ENCODE measurements at places on chromosomes 4 and X.

DNA sequence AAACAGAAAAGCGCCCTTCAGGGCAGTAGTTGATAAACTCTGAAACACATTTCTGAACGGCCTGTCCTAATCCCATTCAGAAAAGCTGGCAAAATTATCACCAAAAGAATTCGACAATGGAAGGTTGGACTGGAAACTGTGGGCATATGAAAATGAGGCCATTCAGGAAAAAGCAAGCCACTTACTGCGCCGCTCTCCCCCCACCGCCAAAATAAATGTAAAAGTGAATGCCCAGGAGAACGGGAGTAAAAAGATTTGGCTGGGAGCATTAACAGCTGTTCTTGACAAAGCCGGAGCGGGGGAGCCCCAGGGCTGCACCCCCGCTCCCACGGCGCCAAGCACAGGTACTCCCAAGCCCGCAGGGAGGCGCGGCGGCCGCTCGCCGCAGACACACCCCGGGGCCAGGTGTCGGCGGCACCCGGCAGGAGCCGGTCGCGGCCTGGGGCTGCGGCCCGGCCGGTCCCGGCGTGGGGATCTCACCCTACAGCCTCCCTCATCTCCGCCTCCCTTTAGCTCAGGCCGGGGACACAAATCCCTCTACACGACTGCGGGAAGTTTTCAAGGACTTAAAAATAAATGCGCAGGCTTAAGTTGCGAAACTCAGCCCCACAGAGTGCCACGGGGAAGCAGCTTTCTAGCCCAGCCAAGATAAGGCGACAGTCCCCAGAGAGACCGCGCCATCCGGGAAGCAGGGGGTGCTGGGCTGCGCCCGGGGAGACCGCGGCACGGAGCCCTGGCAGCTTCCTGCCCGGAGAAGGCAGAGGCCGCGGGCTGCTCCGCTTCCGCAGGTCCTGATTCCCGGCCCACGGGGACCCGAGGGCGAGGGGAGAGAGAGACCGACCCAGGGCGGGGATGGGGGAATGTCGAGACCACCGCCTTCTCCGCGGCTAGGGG is 593 bp downstream of the SH3RF1 start:
- DNase-seq = peak; percentile 29

- DNase-seq = no peak
Measured at GRCh38 chr4:1547856-1548826, 136.0 kb downstream of the FAM53A start.

GRCh38 chr4:138003248-138003647 is 238.9 kb downstream of the SLC7A11 start:
- DNase-seq = no peak

DNA sequence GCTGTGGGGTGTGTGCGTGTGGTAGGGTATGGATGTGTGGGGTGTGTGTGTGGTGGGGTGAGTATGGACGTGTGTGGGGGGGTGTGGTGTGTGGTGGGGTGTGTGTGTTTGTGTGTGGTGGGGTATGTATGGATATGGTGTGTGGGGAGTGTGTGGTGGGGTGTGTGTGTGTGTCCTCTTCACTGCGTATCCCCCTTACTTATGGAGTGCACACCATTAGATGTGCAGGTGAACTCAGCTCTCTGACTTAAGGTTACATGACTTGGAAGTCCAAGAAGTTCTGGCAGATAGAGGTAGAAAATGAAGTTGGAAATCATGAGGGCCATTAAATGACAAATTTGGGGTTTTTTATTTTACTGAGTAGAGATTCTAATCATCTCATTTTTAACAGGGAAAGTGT is 182.5 kb downstream of the PALLD start:
- no peak for DNase-seq

- no peak for DNase-seq
Measured at GRCh38 chrX:65925005-65925404, 114.9 kb downstream of the VSIG4 start.

DNA sequence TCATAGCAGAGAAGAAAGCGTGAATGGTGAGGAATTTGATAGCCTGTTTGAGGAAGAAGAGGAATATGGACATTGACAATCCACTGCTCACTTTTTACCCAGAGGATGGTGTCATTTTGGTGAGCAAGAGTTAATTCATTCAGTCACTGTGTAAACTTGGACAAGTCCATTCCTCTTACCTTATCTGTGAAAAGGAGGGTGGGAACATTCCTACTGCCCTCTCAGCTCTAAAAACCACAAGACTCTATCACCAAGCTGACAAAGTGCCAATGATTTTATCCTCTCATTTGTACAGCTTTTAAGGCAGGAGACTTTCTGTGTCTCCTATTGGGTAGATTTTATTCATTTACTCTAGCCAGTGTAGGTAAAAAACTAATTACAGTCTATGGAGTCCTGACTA is 103.8 kb downstream of the LUZP4 start:
- no peak for DNase-seq

DNA sequence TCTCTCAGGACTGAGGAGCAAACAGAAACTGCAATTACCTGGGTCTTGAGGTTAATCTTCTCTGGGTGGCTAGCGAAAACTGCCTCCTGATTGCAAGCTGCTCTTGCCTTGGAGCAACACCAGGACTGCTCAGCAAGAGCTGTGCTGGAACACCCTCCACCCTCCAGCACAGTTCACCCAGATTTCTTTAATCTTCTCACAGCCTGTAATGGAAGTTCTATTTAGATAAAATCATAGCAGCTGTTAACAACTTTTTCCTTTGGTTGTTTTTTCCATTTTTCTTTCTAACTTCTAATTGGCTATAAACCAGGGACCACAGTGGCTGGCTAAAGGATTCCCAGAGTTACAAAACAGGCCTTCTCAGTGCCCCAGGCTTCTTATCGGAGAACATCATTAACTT is 36.3 kb downstream of the OPHN1 start:
- DNase-seq = no peak

GRCh38 chr4:154467886-154468285 is 23.7 kb downstream of the DCHS2 start:
- DNase-seq = no peak

DNA sequence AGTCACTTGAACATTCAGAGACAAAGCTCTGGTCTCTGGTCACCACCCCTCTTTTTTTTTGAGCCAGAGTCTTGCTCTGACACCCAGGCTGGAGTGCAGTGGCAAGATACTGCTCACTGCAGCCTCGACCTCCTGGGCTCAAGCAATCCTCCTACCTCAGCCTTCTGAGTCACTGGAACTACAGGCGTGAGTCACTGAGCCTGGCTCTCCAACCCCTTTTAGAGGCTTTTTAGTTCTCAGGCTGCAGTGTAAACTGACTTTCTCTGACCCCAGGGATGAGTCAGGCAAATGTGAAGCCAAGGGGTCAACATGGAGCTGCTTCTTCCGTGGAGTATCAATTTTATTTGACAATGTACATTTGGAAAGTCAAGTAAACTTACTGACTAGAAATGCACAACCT is 229.2 kb downstream of the PTTG2 start:
- DNase-seq = peak; percentile 53

DNA sequence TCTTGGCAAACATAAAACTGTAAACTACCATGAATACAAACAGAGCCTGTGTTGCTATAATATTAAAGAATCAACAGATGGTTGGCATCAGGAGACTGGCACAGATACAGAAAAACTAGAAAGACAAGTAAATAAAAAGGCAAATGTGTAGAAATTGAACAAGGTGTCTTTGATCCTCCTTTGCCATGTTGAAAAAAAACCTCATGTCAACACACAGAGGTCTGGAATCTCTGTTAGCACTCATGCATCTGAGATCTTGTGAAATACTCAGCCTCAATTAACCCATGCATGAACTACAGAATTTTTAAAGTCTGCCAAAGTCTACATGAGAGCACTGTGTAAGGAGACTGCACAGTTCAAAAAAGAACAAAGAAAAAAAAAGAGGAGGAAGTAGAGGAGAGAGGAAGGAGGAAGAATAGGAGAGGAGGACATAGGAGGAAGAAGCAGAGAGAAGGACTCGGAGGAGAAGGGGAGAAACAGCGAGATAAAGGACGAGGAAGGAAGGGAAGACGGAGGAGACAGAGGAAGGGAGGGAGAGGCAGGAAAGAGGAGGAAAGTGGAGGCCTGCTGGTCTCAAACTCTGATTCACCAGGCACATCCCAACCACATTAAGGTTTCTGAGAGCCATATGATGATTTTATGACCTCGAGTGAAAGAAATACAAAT is 52.8 kb downstream of the PRDM5 start:
- no peak for DNase-seq

DNA sequence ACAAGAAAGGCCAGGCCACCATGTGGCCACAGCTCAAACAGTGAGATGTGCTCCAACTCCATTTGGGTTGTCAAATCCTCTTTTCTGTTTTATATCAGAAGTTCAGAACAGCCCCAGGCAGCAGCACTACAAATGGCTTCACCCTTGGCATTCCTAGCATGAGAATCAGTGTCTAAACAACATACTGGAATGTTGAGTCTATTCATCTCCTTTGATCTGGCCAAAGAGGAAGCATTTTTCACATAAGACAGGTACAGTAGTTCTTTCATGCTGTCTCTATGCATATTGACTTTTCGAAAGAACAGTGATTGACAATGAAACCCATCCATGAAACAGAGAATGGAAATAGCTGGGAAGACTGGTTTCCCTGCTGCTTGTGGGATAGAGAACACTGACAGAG is 289.5 kb downstream of the USP46 start:
- no peak for DNase-seq

DNA sequence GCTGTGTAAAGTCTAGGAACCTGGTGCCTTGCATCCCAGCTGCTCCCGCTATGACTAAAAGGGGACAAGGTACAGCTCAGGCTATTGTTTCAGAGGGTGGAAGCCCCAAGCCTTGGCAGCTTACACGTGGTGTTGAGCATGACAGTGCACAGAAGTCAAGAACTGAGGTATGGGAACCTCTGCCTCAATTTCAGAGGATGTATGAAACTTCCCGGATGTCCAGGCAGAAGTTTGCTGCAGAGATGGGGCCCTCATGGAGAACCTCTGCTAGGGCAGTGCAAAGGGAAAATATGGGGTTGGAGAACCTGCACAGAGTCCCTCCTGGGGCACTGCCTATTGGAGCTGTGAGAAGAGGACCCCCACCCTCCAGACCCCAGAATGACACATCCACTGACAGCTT is 76.6 kb downstream of the DDX60 start:
- no peak for DNase-seq

- DNase-seq = no peak
Measured at GRCh38 chrX:1164322-1165288, 47.8 kb downstream of the CRLF2 start.

- no peak for DNase-seq
Measured at GRCh38 chrX:72052415-72053090, 79.2 kb downstream of the RTL5 start.

GRCh38 chr4:121784975-121785374 is 16.1 kb upstream of the EXOSC9 start:
- peak; percentile 43 for DNase-seq

GRCh38 chrX:49958727-49959485 is 36.5 kb downstream of the CLCN5 start:
- DNase-seq = no peak

DNA sequence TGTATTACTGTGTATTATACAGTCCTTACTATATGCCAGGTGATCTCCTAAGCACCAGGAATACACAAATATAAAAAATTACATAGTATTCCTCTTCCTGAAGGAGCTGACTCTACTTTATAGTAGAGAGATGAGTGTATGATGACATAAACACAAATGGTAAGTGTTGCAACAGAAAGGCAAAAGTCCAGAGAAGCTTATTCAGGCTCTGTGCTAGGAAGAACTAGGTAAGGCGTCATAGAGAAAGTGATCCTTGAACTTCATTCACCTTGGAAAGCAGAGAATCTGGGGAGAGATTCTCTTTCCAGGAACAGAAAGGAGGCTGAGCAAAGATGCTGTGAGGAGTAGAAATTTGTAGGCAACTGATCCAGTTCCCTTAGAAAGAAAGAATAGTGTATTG is 115.0 kb upstream of the KCNIP4 start:
- no peak for DNase-seq

DNA sequence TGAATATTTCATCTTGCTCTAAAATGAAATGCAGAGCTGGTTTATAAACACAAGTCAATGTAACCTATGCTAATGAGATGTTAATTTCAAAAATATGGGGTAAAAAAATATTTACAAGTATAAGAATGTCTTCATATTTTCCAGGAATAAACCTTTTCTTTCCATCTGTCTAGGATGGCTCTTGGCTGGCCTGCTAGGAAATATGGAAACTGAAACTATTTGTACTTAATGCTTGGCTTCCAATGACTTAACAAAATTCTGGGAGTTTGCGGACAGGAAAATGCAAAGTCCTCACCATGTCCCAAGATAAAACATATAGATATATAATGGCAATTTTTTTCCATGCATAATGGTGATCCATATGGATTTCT is 168.1 kb downstream of the SCFD2 start:
- no peak for DNase-seq

- DNase-seq = no peak
Measured at GRCh38 chrX:1009771-1010170, 202.7 kb downstream of the CRLF2 start.

DNA sequence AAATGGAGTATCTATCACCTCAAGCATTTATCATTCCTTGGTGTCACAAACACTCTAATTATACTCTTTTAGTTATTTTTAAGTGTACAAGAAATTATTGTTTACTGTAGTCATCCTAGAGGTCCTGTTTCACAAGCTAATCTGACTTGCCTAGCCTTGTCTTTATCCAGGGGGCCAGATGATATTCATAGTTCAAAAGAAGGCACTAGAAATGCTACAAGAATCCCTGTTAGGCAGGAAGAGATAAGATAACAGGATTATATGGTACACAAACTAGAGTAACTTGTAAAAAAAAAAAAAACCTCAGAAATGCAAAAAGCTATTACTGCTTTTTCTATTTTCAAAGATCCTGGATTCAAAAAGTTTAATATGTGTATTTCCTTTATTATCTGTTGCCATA is 95.8 kb downstream of the MBNL3 start:
- DNase-seq = no peak

GRCh38 chr4:73976716-73977115 is 5.1 kb downstream of the PF4 start:
- DNase-seq = no peak

- DNase-seq = no peak
Measured at GRCh38 chrX:15598026-15598425, 2.7 kb downstream of the ACE2 start.

DNA sequence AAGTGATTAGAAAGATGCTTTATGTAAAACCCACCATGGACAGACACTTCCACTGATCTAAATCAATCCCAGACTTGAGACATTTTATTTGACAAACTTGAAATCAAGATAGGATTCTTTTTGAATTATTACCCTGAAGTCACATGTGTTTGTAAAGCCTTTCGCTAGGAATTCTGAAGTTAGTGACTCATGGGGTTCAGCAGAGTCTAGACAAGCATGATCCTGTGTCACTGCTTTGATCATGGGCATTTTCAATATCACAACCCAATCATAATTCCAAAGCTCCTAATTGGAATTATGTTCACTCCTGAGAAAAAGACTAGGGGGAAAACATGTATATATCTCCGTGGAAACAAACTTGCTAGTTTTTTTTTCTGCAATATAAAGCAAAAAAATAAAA is 67.5 kb upstream of the BMP3 start:
- no peak for DNase-seq

All from SW 1271 (cell line).